ENCODE measurements at places on chromosomes 5 and 9.

DNA sequence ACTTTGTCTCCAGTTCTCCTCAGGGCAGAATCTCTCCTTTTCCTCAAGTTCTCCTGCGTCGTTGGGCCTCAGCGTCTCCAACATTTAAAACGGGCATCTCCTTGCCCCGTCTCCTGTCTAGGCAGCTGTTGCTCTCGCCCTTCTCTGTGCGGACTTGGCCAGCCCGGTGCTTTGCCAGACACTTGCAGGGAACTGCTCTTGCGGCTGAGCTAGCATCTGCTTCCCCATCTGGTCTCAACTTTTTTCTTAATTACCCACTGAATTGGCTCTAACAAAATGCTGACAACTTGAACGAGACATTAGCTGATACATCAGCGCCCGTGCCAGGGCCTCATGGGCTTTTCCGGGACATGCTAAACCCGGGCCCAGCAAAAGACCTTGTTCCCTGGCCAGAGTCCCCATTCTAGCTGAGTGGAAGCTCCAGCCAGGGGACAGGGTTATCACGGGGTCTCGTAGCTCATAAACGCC is 25.1 kb downstream of the ZNF618 start:
- DNase-seq = no peak

DNA sequence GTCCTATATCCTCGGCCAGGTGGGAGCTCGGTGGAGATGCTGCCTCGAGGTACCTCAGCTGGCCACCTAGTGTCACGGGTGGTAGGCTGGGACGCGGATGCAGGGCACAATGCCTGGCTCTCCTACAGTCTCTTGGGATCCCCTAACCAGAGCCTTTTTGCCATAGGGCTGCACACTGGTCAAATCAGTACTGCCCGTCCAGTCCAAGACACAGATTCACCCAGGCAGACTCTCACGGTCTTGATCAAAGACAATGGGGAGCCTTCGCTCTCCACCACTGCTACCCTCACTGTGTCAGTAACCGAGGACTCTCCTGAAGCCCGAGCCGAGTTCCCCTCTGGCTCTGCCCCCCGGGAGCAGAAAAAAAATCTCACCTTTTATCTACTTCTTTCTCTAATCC is 2.0 kb downstream of the PCDHGC3 start:
- no peak for DNase-seq

DNA sequence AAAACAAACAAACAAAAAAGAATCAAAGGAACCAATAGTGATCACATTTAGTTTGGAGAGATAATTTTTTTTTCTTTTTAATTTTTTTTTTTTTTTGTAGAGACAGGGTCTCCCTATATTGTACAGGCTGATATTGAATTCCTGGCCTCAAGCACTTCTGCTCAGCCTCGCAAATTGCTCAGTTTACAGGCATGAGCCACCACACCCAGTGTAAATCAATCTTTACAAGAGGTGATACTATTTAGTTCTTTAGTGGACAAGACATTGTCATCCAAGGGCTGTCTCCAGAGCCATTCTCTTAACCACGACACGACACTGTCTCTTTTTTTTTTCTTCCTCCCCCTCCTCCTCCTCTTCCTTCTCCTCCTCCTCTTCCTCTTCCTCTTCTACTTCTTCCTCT is 29.6 kb downstream of the ERAP2 start:
- DNase-seq = no peak

- no peak for DNase-seq
Measured at GRCh38 chr5:123546657-123547056, 34.7 kb downstream of the CSNK1G3 start.

DNA sequence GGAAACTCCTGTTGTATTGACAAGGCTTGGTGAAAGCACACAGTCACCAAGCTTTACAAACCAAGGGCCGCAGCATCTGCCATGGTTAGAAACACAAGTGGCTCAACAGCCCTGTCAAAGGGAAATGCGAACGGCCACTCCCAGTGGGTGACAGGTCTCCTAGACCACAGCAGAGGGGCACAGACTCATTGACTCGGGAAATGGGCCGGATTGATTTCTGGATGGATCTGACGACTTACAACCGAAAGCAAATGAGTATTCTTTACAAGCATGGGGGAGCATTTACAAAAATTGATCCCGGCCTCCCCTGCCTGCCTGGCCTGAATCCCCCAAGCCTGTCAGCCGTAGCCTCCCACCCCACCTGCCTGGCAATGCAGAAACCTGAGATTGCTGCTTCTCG is 48.2 kb downstream of the ADAMTS2 start:
- DNase-seq = no peak

DNA sequence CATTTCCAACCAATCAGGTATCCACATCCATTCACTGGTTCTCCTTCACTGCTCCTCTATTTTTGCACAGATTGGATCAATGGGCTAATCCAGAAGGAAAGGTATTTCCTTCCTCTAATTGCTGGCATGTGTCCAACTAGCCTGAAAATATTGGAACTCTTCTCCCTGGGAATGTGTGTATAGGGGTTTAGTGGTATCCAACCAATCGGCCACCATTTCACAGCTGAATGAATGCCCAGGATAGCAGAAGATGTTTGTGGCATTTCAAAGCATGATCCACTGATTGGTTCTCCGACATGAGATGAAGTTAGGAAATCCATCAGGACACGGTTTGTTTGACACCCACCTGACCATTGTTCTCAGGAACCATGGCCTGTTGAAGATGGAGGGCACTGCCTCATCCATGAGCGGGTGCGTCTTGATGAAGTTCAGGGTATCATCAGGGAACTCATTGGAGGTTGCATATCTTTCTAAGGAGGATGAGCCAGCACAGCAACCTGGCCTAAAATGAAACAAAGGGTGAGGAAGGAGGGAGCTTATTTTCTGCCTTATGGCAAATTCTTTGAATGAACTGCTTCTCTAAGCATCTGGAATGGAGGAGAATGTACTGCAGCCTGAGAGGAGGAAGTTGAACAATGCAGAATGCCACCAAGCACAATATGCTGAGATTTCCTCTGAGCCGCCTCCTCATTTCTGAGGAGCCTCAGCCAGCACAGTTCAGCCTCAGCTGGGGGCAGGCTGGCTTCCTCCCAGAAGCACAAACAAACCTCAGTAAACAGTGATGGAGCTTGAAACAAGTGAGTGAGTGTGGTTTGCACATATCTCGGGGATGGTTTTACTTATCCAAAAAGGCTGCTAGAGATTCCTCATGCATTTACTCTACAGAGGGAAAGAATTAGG is 94.6 kb downstream of the SEMA6A start:
- no peak for DNase-seq

DNA sequence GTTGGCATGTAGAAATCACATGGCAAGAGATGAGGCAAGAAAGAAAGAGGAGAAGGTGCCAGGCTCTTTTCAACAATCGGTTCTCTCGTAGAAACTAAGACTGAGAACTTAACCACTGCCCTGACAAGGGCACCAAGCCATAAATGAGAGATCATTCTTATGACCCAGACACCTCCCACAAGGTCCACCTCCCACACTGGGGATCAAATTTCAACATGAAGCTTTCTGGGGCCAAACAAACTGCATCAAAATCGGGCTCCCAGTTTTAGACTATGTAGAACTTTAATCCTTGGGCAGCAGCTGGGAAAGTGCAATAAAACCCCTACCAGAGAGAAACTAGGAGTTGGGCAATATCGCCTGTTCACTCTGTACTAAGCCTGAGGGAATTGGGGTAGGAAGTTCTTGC is 150.2 kb upstream of the CCDC152 start:
- no peak for DNase-seq

GRCh38 chr5:104541141-104541785 is 978.7 kb upstream of the NUDT12 start:
- no peak for DNase-seq

DNA sequence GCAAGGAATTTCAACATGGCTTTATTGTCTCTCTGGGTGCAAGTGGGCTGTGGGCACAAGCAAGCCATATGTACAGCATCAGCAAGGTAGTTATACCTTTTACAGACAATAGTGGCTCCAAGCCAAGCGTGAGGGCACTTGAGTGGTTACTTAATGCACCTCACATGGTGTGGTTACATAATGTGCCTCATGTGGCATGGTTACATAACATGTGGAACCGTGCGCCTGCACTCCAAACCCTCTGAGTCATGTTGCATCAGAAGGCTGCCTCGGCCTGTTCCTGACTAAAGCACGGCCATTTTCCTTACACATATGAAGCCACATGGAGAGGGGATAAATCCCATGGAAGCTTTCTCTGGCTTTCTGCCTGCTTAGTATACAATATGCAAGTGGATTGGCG is 150.9 kb downstream of the OSTF1 start:
- no peak for DNase-seq

DNA sequence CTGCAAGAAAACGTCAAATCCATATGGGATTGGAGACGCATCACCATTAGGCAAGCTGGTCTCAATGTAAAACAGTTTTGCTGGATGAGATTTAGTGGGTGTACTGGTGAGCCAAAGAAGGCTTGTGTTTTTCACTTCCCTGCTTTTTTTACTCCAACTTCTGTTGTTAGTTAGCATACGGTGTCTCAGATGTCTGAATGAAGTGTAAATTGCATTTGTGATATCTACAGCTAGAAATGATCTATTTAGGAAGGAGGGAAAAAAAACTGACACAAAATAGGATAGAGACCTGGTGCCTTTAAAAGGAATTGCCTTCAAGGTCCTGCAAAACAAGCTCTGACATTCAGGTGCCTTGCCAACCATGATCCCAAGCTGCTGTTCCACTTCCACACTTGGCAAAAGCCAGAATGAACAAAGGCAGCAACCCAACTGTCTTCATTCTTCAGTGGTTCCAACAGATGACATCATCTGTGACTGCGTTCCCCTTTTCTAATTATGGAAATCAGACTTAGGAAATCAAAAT is 104.2 kb upstream of the RAI14 start:
- DNase-seq = no peak

DNA sequence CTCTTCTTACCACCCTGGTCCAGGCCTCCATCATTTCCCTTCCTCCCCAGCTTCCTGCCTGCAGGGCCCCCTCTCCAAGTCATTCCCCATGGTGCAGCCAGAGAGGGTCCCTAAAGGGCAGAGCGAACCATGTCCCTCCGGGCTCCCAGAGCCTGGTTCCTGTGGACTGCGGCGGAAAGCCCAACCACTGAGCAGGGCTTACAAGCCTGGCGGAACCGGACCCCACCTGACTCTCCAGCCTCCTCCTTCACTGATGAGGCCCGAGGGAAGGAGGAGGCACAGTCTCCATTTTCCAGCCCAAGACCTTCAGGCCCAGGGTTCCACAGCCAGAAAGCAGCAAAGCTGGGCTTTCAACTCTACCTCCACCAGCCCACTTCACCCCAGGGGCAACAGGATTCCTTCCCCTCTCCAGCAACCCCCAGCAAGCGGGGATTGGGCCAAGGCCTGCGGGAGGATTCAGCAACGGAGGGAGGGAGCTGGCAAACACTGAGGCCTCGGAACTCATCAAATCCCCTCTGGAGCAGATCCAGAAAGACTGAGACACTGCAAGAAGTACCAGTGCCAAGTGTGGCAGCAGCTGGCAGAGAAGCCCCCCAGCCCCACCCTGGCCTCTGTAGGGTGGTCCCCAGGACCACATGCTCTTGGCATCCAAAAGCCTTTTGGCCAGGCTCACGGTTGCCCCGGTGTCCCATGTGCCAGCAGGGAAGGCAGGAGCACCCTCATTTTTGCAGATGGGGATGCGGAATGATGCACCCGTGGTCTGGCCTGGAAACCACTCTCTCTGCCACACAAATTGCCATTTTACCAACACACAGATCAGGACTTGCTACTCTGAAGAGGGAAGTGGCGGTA is 3.1 kb downstream of the FAM163B start:
- DNase-seq = no peak

- no peak for DNase-seq
Measured at GRCh38 chr5:60339691-60340201, 360.2 kb downstream of the DEPDC1B start.

DNA sequence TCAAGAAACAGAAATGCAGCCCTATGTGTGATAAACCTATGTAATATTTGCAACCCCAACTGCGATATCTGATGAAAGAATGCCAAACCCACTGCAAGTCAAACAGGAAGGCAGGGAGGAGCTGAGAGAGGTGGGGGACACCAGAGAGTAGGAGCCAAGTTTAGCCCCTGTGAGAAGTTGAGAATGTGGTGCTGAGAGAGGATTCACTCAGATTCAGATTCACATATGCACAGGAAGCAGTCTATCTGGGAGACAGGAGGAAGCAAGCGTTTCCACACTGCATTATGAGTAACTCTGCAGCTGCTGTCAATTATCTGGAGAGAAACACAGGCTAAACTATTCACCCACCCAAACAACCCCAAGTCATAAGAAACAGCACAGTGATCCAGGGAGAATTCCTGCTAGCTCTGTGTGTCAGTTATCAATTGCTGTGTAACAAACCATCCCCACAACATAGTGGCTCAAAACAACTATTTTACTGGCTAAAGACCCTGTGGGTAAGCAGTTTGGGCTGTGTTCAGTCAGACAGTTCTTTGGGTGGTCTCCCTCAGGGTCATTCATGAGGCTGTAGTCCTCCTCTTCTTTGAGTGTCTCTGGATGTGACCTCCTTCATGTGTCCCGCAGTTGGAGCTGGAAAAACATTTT is 161.9 kb upstream of the RAI14 start:
- DNase-seq = no peak

DNA sequence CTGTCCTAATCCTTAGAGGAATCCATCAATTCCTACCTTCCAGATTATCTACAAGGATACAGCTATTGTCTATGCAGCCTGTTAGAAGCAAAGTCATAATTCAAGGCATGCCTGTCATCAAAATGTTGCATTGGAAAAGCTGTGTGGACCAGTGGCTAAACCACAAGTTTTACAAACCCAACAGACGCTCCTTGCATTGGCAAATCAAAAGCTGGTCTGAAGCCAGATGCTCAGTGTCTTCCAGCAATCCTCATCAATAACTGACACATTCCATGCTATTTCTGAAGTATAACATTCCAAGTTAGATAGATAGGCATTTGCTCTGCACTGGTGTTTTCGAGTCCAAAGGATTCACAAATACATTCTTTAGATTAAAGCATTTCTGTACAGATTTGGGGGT is 213.6 kb downstream of the EBF1 start:
- no peak for DNase-seq

- no peak for DNase-seq
Measured at GRCh38 chr9:78122631-78123030, 91.0 kb upstream of the GNAQ start.

DNA sequence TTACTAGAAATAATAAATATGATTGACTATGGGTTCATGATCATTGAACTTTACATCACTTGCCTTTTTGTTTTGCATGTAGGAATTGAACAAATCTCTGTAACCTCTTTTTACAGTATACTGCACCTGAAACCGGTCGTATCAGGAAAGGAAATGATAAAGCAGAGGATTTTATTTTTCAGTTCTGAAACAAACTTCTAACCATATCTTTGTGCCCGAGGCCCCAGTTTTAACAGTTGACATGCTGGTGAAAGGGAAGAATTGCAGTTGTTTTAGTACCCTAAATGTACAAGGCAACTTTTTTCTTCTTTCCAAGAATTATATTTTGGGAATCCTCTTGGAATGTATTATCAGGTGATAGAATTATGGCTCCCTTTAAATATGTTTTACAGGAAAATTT is 27.8 kb downstream of the TMEM38B start:
- DNase-seq = no peak

- DNase-seq = no peak
Measured at GRCh38 chr5:89313044-89313443, 430.1 kb upstream of the MEF2C start.

Data from 8988T (cell line).